ENCODE measurements at places on chromosomes 1 and 21.

GRCh38 chr21:31801551-31802219, 69.8 kb upstream of the SCAF4 start:
- no peak for DNase-seq

GRCh38 chr1:84936116-84936810, 43.3 kb upstream of the LPAR3 start:
- no peak for DNase-seq

DNA sequence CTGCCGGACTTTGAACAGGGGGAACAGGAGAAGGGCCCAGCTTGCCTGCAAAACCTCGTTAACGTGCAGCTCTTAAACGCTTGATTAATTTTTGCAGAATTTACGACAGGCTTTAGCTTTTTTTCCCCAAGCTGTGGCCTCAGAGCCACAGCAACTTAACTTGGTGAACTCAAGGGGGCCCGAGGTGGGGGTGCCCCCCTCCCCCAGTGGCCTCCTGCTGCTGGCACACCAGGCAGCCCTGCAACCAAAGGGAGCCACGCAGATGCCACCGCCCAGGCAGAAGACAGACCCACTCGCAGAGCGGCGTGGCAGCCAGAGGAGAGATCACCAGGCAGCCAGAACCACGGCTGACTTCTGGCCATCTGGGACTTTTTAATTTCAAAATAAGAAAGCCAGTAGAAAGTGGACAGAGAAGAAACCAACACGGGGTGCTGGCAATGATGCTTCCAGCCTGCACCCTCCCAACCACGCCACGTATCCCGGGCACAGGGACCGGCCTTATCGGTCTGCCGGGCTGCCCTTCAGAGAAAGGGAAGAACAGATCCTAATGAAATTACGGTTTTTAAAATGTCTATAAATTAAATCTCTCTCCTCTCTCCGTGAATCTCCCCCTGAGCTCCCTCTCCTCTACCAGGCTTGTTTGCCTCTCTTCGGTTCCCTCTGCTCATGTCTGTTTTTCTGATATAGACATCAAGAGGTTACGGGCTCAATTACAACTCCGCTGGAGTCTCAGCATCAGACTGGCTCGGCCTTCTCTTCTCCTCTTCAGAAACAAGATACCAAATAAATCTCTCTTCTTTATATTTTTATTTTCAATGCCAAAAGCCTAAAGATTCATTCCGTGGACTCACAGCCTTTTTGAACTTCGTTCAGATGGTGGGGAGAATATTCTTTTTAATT, 6.4 kb downstream of the CASZ1 start:
- DNase-seq, result no peak

DNA sequence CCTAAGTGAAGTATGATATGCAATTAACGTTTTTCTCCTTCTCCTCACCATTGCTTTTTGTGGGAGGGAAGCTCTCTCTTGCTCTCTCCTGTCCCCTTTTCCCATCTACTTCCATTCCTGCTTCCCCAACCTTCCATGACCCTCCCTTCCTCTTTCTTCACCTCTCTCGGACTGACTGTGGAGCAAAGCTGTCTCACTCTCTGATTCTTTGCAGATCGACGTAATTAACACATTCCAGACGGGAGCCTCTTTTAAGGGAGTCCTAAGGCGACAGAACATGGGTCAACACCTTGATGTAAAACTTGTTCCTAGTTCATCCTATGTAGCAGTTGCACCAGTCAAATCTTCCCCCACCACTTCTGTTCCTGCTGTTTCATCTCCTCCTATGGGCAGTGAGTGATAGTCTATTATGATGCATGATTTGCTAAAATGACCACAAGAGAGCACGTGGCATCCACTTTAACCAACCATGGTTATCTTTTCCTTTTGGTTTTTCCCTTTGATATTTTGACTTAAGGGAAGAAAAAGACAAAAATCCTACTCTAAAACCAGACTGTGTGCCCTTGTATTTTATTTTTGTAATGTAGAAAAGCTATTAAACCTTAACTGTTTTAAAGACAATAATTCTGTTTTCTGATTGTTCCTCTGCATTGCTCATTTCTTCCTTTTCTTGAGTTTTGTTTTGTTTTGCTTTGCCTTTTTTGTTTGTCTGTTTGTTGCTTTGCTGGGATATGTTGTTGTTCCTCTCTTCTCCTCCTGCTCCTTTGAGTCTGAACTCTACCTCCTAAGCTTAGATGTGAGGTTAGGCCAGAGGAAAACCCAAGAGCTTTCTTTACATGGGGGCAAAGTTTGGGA, 31.7 kb upstream of the LAX1 start:
- DNase-seq, result no peak

DNA sequence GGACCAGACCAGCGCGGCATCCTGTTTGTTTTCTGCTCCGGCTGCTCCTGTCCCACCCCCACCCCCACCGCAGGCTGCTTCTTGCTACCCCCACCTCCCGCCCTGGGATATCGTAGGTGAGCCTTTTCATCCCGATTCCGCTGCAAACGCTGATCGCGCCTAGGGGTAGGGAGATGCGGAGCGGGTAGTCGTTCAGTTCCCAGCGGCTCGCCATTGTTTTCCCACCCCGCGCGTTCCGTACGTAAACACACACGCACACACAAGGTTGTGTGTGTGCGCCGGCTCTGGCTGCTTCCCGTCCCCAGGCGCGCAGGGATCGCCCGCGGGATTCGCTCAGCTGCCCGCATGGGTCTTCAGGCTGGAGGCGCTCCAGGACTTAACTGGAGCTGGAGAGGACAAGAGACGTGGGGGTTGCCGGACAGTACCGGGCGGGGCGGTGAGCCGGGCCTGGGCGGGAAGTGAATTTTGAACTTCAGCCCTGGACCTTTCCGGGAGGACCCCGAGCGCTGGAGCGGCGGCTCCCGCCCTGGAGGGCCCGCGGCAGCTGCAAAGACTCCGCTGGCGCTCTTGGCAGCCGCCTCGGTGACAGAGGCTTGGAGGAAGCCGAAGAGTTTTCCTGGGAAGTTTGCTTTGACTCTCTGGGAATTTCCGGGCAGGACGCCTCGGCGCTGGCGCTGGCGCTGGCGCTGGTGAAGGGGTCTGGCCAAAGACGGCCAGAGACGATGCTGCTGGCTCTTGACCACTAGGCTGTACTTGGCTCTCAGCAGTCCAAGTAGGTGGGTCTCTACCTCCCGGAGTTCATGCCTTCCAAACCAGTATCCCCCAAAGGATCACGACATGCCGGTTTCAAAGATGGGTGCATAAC, 1.6 kb downstream of the SOX13 start:
- peak; percentile 6 for DNase-seq

- DNase-seq, result peak; percentile 93
Observed at GRCh38 chr1:92583821-92584760, 97.4 kb upstream of the GFI1 start.

DNA sequence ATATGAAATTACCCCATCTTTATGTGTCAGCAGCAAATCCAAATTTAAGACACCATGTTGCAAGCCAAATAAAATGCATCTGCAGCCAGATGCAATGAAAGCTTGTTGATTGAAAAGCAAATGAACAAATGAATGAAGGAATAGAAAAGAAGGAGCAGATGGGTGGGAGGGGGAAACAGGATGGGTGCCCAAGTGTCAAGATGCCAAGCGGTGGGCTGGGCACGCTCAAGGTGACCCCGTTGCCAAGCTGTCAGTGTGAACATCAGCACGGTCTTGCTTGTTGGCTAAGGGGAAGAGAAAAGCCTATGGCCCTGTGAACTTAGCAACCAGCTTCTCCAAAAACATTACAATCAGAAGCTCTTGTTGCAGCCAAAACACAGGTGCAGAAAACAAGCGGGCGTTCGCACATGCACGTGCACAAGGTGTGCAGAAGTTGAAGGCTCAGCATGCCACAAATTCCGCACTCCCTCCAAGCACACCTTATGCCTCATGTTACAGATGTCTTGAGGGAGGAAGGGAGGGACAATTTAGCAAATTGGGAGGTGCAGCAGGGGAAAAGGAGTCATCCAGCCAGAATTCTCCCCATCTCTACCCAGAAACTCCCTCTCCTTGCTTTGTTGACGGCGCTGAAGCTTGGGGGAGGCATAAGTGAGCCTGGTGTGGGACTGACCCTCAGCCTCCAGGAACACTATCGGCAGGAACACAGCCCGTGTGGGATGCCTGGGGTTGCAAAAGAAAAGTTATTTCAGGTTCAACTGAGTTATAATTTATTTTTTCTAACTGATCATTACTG, 62.4 kb downstream of the HIVEP3 start:
- DNase-seq, result no peak

- no peak for DNase-seq
Observed at GRCh38 chr21:32312976-32313375, 14.3 kb downstream of the MRAP start.

DNA sequence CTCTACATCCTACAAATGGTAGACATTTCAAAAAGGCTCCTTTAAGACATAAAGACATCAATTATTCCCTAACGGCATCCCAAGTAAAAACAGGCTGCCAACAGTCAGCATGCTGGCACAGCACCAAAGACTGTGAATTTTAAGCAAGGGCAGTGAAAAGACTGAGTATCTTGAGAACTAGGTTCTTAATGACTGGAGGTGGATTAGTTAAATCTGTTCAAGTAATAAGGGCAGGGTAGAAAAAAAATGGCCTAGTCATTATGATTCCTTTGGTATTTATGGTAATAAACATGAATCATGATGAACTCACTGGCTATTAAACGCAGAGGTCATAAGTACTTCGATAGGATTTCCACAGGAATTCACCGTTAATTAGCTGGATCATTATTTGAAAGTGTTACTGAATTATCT, 75.2 kb downstream of the KIFAP3 start:
- DNase-seq, result no peak

GRCh38 chr1:206089341-206089740, 27.8 kb downstream of the AVPR1B start:
- no peak for DNase-seq

- DNase-seq, result no peak
Observed at GRCh38 chr1:5494518-5494917, 497.7 kb downstream of the NPHP4 start.

GRCh38 chr1:10835822-10836421, 39.5 kb upstream of the CASZ1 start:
- no peak for DNase-seq

DNA sequence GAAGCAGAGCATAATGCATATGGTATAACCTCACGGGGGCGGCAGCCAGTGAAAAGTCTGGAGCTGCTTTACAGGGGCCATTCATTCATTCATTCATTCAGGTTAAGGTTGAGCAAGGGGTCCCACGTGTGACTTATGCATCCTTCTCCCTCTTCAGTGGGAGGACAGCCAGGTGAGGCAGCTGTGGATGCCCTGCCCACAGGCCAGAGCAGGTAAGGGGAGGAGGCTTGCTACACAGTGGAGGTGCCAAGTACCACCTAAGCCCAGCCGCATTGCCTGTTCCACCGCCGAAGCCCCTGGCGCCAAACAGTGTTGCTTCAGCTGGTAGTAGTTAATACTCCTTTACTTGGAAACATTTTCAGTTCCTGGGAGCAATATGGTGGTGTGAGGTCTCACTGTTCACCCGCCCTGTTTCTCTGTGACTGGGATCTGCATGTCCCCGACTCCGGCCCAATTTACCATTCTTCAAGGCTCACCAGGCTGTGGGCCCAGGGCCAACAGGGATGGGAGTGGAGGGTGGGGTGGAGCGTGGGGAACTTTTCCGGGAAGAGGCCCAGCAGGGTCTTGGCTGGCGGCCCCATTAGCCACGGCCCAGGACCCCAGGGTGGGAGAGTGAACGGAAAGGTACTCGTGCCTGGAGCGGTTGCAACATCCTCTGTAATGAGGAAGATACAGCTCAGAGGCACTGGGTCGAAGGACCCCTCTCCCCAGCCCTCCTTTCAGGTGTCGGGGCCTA, 722 bp upstream of the PODN start:
- DNase-seq, result no peak

- no peak for DNase-seq
Observed at GRCh38 chr21:32712043-32712442, 15.8 kb downstream of the SYNJ1 start.

DNA sequence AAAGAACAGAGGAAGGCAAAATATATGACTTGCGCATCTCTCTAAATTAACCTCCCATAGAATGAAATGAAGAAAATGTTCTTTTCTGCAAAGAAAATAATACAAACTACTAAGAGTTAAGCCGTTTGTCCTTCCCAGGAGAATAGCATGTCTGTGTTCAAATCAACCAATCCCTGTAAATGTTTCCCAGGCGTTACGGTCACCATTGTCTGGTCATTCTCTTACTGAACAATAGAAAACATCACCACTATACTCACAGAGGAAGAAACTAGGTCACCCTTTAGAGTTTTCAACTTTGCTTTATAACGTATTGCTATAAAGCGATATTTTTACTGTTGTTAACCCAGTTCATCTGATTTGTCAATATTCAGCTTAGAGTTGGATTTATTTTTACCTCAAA, 34.1 kb downstream of the COL11A1 start:
- no peak for DNase-seq

DNA sequence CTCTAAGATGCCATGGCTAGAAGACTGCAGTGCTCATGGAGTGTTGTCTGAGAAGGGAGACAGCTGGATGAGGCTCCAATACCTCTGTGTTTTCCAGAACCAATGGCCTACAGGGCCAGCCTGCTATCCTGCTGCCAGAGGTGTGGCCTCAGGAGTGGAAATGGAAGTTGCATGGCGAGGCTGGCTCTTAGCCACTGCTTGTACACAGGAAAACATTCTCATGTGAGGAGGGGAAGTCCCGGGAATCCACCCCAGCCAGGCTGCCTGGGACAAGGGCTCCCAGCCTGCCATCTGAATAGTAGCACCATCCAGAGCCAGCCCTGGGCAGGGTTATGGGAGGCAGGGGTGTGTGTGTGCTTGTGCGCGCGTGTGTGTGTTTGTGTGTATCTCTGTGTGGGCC, 56.5 kb downstream of the SDC3 start:
- no peak for DNase-seq

GRCh38 chr1:66352792-66353191, 181.2 kb upstream of the SGIP1 start:
- no peak for DNase-seq

- DNase-seq, result no peak
Observed at GRCh38 chr1:53276153-53276901, 38.0 kb upstream of the MAGOH start.

- no peak for DNase-seq
Observed at GRCh38 chr1:41371630-41372599, 10.7 kb downstream of the FOXO6 start.

DNA sequence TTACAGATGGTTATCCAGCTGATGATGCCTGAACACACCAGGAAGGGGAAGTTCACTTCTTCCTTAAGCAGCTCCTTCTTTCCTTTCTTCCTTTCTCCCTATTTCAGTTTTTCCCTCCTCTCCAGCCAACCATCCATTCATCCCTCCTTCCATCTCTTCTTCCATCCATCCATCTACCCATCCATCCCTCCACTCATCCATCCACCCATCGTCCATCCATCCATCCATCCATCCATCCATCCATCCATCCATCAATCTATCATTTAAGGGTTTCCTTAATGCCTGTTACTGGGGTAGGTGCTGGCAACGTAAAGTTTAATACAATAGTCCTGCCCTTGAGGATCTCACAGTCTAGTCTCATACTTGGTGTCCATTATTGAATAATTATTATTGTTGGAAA, 36.8 kb downstream of the C1orf21 start:
- no peak for DNase-seq

DNA sequence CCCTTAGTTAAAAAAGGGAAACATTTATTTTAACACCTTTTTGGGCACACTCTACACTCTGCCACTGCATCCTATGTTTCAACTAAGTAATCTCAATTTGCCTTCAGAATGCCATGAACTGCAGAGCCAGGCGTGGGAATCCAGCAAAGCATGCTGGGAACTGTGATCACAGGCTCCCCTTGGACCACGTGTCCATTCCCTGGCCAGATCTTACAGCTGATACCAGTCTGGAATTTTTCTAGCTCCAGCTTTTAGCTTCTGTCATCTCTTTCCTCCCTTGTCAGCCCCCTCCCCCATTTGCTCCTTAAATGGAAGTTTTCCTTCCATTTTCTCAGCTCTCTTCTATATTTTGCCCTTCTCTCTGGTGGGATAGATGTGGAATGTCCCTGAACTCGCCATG, 29.4 kb downstream of the RCSD1 start:
- DNase-seq, result no peak

- no peak for DNase-seq
Observed at GRCh38 chr1:116169898-116170297, 58.7 kb downstream of the MAB21L3 start.

Data from T-helper 2 cell (primary cell).